Stimulated activated CD4-positive, alpha-beta T cell treated with anti-CD3 and anti-CD28 coated beads, Interleukin-1b, Interleukin-23, amount 100 ng/mL, for 1 hour (primary cell): ENCODE measurements at places on chromosomes 2 and 18.

- DNase-seq = no peak
Observed at GRCh38 chr2:230012267-230012884, 56.3 kb downstream of the SLC16A14 start.

DNA sequence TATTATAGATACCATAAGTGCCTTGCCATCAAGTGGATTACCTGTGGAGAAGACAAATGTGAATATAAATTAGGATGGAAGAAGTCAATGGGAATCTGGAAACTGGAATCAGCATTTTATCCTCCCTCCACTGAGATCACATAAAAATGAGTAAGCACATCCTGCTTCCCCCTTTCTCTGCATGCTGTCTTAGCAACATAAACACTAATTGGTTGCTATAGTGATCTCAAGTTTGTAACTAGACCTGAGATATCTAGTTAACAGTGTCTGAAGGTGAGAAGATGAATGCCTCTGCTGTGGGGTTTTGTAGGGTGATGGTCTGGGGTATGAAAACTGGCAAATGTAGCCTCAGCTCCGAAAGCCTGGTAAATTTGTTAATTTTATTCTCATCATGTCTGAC is 1357.5 kb upstream of the CELF4 start:
- no peak for DNase-seq

DNA sequence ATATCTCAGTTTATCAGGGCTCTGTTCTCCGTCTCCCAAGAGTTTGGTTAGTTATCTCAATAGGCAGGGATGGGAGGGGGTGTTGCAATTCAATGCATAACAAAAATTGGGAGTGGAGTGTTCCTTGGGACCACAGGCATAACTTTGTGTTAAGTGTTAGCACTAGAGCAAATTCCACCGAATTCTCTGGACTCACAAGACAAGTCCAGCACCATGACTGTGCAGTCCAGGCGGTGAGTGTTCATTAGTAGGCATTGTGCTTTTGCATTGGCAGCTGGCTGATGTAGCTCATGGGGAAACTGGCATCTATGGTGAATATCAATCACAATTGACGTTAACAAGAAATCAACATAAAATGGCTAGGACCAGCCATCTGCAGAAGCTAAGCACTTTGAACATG is 79.0 kb upstream of the CABLES1 start:
- no peak for DNase-seq

GRCh38 chr2:74041182-74041581 is 56.5 kb downstream of the TET3 start:
- DNase-seq = no peak

- DNase-seq = no peak
Observed at GRCh38 chr18:74488354-74488753, 7.8 kb upstream of the CNDP2 start.

GRCh38 chr2:197113275-197113711 is 186.8 kb upstream of the PGAP1 start:
- no peak for DNase-seq

- DNase-seq = no peak
Observed at GRCh38 chr18:65704046-65704445, 46.8 kb upstream of the CDH7 start.

DNA sequence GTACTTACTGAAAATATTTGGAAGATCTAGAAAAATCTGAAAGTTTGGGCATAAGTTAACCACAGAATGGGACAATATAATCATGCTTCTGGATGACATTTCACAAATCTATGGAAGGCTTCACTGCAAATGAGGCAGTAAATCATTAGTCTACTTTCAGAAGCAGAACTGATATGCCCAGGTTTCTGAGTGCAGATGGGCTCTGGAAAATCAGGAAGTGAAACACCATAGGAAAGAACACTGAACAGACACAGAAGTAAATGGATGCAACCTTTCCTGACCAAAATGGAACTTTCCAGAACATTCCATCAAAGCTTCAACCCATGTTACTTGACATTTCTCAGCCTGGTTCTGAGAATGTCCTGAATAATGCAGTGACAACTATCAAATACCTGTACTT is 55.1 kb downstream of the KCNG3 start:
- no peak for DNase-seq

DNA sequence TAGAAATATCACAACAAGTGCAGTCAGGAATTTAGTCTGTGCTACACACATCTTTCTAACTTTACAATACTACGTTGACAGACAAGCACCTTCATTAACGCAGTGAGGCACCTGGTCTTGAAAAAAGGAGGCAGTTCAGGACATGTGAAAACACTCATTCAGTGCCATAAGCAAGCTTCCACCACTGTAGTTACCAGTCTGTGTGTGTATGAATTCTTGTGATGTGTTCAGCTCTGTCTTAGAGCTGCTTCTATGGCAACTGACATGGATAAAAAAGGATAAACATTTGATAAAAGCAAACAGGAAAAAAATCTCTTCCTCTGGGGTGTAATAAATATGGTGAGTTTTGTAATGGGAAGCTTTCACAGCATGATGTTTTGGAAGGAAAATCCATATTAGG is 623.8 kb upstream of the NXPH2 start:
- DNase-seq = no peak

- DNase-seq = no peak
Observed at GRCh38 chr2:100568989-100569388, 6.2 kb downstream of the PDCL3 start.
